Left colon (tissue), 2 donors: ENCODE measurements at places on chromosomes 13 and 19. TPM values are rescaled to one million over a fixed set of nuclear protein-coding genes. Genes with fewer than 3 reads are reported as not detected.

The FCAR gene
- total RNA-seq = not detected

The VSIG10L gene
- total RNA-seq = 2.1 TPM

The RAB11B gene
- total RNA-seq = 112 TPM

The POSTN gene
- total RNA-seq = 30.7 TPM

The GADD45B gene
- 44.4 TPM for total RNA-seq

The TPTE2 gene
- total RNA-seq = not detected

The PTPRS gene
- 11.8 TPM for total RNA-seq

The DACH1 gene
- 5.4 TPM for total RNA-seq

The AKT1S1 gene
- total RNA-seq = 30.3 TPM

The ZNF562 gene
- total RNA-seq = 34.8 TPM

The DPF1 gene
- not detected for total RNA-seq

The C19orf73 gene
- total RNA-seq = 1.8 TPM

The ZNF878 gene
- 0.45 TPM for total RNA-seq

The ETV2 gene
- 1.7 TPM for total RNA-seq

DNA sequence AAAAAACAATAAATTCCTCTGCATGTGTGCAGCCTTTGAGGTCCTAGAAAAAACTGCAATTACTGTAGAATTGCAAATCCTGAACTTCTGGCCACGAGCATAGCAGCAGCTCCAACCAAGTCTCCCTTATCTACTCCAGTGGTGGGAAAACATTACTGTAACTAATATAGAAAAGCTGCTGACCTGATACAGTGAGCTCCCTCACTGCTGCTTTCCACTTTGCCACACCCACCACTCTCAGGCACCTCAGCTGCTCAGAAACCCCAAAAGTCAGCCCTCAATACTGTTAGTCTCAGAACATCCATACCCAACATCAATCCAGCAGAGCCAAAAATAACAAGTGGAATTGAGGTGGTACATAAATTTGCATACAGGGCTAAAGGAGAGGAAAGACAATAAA is 192.5 kb downstream of the POU4F1 start:
- DNase-seq = no peak

- no peak for DNase-seq
Measured at GRCh38 chr13:113586661-113587479, 2.3 kb downstream of the TFDP1 start.

GRCh38 chr13:28704919-28705318 is 13.9 kb downstream of the SLC46A3 start:
- no peak for DNase-seq

- peak; percentile 89 for DNase-seq
Measured at GRCh38 chr19:2702170-2703076, at the start of gene GNG7. GNG7 (minus strand) TSS chr19:2702694; CDS start chr19:2520688, 182,006 bp downstream.

- DNase-seq = peak; percentile 86
Measured at GRCh38 chr19:14418856-14419105, 360 bp downstream of the DDX39A start.

- no peak for DNase-seq
Measured at GRCh38 chr13:110187641-110188161, 119.3 kb downstream of the COL4A1 start.

DNA sequence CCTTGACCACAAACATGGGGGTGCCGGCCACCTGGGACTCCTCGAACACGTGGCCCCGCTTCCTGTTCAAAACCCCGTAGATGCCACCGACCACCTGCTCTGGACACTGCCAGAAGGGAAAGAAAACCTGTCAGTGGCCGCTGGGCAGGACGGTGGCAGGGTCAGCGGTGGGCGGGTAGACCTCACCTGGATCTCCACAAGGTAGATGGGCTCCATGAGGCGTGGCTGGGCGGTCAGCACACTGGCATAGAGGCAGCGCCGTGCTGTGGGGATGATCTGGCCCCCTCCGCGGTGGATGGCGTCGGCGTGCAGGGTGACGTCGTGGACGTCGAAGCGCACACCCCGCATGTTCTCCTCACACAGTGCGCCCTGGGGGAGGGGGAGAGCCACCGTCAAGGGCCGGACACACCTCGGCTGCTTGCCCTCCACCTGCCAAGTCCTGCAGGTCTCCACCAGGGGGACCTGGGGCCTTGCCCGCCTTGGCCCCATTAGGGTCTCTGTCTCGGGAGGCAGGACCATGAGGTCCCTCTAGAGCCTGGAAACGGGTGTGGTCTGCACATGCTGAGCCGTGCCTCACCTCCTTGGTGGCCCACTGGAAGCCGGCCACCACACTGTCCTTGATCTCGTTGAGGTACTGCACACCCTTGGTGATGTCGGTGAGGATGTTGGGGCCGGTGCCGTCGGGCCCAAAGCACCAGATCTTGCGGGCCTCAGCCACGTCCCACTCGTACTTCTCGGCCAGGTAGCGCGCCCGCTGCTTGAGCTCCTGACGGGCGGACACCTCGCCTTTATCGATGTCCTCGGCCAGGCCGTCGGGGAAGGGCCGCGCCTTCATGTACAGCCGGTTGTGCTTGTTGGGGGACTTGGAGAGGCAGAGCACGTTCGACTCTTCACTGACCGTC is 6.6 kb upstream of the DAPK3 start:
- DNase-seq = no peak

DNA sequence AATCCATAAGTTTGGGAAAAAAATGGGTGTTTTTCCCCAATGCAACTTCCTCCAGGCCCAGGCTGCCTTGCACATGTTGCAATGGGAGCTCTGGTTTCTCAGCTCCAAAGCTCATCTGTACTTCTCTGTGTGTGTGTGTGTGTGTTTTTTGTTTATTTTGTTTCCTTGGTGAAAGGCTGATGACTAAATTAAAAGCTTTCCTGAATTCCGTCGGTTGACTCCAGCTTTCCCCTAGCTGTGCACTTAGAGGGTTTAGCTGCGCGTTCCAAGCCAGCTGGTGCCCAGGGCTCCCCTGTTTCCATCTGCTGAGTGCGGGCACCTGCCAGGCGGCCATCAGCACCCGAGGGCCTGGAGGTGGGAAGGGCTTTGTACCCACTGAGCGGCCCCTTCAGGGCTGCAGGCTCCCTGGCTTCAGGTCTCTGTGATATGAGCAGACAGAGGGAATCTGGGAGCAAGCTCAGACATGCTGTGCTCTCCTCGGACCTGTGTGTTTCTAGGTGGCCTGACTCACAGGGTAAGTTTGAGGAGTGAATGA is 129.1 kb upstream of the SOX1 start:
- no peak for DNase-seq

GRCh38 chr19:49887037-49887664 is 9.5 kb downstream of the IL4I1 start:
- no peak for DNase-seq

DNA sequence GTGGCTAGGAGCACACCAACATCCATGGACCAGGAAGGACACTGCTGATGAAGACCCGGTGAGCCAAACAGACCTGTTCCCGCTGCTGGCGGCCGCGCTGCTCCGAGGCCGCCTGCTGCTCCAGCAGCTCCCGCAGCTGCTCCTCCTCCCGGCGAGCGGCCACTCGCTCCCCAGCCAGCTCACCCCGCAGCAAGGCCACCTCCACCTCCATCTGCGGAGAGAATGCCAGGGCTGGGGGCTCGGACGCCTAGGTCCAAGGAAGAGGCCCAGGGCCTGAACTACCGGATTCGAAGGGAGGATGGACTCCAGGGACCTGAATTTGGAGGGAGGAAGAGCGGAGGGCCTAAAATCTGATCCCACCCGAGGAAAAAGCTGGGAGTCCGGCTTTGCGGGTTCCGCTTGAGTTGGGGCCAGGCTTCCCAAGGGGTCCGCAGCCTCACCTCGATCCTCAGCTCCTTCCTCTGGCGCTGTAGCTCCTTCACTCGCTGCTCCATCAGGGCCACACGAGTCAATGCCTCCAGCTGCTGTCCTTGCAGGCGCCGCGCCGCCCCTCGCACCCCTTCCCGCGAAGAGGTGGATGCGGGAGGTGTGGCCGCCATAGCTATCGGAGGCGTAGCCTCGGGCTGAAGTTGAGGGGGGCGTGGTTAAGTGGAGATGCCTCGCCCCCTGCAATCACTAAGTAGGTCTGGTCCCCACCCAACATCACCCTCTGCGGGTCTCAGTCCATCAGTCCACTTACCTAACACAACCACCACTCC is 2.7 kb downstream of the PHLDB3 start:
- DNase-seq = no peak

- no peak for DNase-seq
Measured at GRCh38 chr13:40292108-40292507, 374.3 kb downstream of the FOXO1 start.

- DNase-seq = peak; percentile 46
Measured at GRCh38 chr19:4976401-4977298, 7.7 kb downstream of the KDM4B start.

DNA sequence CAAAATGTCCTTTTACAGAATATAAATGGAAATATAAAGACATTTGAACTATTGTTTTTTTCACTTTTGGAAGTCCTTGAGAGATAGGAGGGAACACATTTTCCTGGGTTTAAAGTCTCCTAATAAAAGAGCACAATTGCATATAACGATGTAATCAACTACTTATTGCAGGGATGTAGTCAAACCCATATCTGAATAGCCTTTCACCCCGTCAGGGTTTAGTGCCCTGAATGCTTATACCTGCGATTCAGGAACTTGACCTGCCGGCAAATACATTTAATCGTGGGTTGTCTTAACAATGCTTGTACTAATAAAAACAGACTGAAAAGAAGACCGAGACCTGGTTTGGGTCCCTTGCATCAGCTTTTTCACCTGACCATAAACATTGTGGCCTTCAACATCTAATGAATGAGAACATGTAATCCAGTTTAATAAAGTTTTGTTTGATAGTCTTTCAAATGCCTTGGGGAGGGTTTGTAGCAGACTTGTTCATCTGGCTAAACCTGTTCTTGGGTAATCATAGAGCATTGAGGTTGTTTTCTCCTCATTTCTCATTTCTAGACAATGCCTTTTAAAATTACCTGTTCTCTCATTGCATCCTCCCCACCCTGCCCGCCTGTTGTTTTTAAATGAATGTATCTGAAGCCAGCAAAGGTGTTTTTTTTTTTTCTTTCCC is 7.0 kb downstream of the KLF5 start:
- no peak for DNase-seq

DNA sequence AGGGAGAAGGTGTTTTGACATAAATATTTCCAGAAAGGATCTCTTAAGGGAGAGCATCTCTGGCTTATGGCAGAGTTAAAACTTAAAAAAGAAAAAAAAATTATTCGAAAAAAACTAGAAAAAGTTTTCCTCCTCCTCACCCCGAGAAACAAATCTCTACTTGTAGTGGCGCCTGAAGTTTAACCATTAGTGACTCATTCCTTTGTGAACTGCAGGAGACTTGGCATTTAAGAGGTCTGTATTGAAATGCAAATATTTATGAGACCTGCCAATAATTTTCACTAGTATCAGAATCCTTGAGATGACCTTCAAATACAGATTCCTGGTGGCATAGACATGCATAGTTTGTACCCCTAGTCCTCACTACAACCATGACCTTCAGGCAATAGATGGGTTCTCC is 64.9 kb upstream of the MED4 start:
- DNase-seq = no peak

DNA sequence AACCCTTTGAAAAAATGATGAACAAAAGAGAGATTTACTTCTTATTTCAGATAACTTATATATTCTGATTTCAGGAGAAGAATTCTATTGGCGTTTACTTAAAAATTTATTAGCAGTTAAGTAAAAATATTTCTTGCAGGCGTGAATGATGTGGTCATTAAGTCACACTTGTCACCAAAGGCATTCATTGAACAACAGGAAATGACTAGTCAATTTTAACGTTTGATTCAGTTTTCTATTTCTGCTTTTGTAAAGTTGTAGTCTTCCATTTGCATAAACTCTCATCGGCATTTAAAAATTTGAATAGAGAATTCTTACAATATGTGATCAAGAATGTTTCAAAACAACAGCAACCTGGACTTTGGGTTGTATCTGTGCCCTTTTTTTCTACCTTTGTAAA is 83.4 kb downstream of the GPR12 start:
- no peak for DNase-seq

GRCh38 chr19:23896912-23897311 is 17.8 kb upstream of the ZNF726 start:
- DNase-seq = no peak

DNA sequence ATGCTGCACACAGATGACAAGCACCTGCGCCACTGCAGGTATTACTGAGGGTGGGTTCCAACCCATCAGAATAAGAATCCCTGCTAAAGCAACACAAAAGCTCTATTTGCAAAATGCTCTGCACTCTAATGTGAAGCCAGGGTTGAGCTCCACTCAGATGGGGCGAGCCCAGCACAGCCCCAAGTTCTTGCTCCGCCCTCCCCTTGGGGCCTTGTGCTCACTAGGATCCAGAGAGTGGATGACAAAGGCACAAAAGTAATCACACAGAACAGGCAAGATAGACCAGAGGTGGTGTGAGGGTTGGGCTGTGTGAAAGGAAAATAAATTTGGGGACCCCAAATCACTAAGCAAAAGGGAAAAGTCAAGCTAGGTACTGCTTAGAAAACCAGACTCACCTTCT is 8.2 kb upstream of the ZNF611 start:
- no peak for DNase-seq

DNA sequence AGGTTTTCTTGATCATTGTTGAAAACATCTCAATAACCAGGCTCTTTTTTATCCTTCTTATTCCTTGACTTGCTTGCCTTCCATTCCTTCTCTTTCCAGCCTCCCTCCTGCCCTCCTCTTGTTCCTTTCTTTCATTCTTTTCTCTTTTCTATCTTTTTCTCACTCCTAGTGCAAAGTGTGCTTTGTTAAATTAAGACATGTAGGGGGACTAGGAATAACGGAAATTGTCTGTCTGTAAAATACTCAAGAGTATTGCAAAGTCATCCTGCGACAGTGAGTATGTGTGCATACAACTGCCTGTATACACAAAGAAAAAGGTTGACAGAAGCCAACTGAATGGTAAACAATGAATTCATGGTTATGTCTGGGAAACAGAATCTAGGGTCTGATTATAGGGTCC is 70.1 kb downstream of the LRRC63 start:
- DNase-seq = no peak

- DNase-seq = no peak
Measured at GRCh38 chr13:39712626-39713025, 57.2 kb downstream of the COG6 start.
